ENCODE measurements at places on chromosomes 2 and 18. TPM values are rescaled to one million over a fixed set of nuclear protein-coding genes. Genes with fewer than 3 reads are reported as not detected.

The LRRC30 gene
- total RNA-seq: not detected

The VAMP5 gene
- total RNA-seq: 25.1 TPM

The CHCHD5 gene
- total RNA-seq: 25.7 TPM

The CHRNG gene
- total RNA-seq: not detected

The BUB1 gene
- 0.63 TPM for total RNA-seq

DNA sequence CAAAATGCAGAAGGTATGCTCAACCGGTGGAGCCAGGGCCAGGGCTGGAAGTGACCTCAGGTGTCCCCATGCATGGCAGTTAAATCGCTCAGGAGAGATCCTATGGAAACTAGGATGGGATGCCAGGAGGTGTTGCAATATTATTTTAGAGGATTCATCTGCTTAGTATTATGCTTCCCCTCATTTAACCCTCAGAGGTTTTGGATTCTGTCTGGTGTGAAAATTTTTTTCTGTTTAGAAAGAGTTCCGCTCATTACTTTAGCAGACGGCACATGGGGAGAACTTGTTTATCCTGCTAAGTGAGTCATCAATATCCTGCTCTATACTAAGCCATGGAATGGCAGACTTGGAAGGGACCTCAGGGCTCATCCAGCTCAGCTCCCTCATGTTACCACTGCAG lies 42.5 kb downstream of the TRIB2 start:
- H3K4me1 ChIP-seq: peaks cover 21% of the 10 kb centered on the region
- H3K27me3 ChIP-seq: no peaks in the 10 kb centered on the region
- no peak overlapping the region for H3K4me3 ChIP-seq
- H3K27ac ChIP-seq: no peak overlapping the region

DNA sequence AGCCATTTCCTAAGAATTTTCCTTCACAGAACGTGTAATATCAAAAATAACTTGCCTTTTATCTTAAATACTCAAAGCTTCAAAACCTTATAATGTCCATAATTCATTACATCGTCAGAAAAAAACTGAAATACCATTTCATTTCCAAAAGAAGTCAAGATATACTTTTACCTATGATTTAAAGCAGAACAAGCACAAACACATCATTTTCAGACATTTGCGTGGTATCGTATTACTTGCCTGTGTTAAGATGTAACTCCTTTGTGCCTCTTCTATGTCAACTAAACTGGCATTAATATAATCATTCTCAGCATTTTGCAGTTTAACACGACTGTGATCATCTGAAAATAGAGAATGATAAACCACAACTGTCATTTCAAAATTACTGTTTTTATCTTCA lies 47.5 kb downstream of the PTPN2 start:
- H3K27me3 ChIP-seq: no peaks in the 10 kb centered on the region
- H3K4me3 ChIP-seq: no peak overlapping the region
- peak overlapping the region; percentile 92 for H3K27ac ChIP-seq
- DNase-seq: no peak
- H3K36me3 ChIP-seq: peaks cover 39% of the 10 kb centered on the region
- peaks cover 5% of the 10 kb centered on the region for H3K4me1 ChIP-seq

DNA sequence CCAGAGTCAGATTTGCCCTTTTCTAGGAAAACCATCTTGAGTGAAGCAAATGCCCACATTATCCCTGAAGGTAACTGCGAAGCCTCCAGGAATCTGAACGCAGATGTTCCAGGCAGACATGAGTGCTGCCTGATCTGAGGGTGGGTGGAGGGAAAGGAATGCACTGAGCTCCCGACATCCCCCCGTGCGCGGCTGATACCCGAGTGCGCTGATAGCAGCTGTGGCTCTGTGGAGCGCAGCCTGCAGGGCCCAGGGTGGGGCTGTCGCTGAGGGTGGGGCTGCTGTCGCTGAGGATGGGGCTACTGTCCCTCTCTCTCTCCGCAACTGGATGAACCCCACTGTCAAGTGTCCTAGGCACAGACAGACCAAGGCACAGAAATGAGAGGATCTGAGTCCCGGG lies 82.4 kb downstream of the GFPT1 start:
- H3K36me3 ChIP-seq: no peaks in the 10 kb centered on the region
- no peak for DNase-seq
- H3K4me3 ChIP-seq: no peak overlapping the region
- H3K27ac ChIP-seq: no peak overlapping the region

GRCh38 chr18:41906528-41907146 lies 48.4 kb upstream of the PIK3C3 start:
- H3K4me1 ChIP-seq: no peaks in the 10 kb centered on the region
- H3K27ac ChIP-seq: no peak overlapping the region
- no peaks in the 10 kb centered on the region for H3K36me3 ChIP-seq
- no peaks in the 10 kb centered on the region for H3K27me3 ChIP-seq
- no peak overlapping the region for H3K4me3 ChIP-seq

DNA sequence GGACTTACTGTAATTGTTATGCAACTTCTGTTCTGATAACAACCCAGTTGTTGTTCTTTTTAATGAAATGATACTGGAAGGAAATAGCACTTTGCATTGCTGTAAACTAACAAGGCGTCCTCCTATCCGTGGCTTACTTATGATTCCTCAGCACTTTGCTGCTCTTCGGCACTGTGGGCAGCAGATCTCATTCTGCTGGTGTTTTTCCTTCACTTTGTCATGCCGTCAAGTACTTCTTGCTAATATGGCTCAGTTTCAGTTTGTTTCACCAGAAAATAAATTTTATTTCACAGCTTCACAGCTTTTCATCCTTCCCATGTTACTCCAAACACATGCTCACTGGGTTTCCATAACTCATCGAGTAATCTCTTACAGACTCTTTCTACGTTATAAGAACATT lies 289.3 kb downstream of the MEIS1 start:
- no peak overlapping the region for H3K4me3 ChIP-seq
- H3K27me3 ChIP-seq: no peaks in the 10 kb centered on the region
- DNase-seq: no peak
- H3K4me1 ChIP-seq: no peaks in the 10 kb centered on the region
- no peak overlapping the region for H3K27ac ChIP-seq

- H3K4me3 ChIP-seq: no peak overlapping the region
- no peak overlapping the region for H3K27ac ChIP-seq
- no peaks in the 10 kb centered on the region for H3K36me3 ChIP-seq
- DNase-seq: no peak
- H3K27me3 ChIP-seq: no peaks in the 10 kb centered on the region
Measured at GRCh38 chr2:55430211-55430975, 10.7 kb upstream of the CCDC88A start.

- DNase-seq: no peak
- H3K27ac ChIP-seq: no peak overlapping the region
- no peaks in the 10 kb centered on the region for H3K27me3 ChIP-seq
- H3K36me3 ChIP-seq: peaks cover 16% of the 10 kb centered on the region
Measured at GRCh38 chr18:74651327-74652128, 53.9 kb downstream of the ZNF407 start.

GRCh38 chr2:204453730-204454167 lies 91.5 kb upstream of the PARD3B start:
- peaks cover 8% of the 10 kb centered on the region for H3K4me1 ChIP-seq
- H3K27ac ChIP-seq: peak overlapping the region; percentile 83
- H3K36me3 ChIP-seq: no peaks in the 10 kb centered on the region
- H3K27me3 ChIP-seq: no peaks in the 10 kb centered on the region
- peak overlapping the region; percentile 5 for H3K4me3 ChIP-seq
- peak; percentile 34 for DNase-seq

DNA sequence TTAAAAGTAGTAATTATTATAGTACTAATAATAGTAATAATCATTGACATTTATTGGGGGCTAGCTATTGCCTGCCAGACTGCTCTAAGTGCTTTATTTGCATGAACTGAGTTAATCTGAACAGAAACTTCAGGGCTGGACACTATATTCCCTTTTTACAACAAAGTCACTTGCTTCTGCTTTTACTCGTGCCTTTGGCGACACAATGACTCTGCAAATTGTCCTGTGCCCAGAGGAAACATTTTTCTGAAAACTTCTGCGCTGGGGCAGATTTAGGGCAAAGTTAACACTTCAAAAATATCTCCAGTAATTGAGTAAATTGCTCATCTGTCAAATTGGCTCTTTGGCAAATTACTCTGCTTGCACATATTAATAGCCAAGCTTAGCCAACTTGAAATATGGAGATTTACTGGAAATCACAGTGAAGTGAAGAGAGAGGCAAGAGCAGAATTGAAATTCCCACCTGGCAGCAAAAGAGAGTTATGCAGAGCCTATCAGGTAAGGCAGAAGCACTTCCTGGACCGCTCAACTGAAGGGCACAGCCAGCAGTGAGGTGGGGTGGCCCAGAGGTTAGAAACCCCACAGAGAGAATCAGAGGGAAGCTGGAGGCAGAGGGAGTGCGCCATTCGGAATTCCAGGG lies 36.3 kb downstream of the BMP10 start:
- no peak overlapping the region for H3K4me3 ChIP-seq
- no peaks in the 10 kb centered on the region for H3K27me3 ChIP-seq
- H3K27ac ChIP-seq: no peak overlapping the region
- no peaks in the 10 kb centered on the region for H3K36me3 ChIP-seq
- peaks cover 32% of the 10 kb centered on the region for H3K4me1 ChIP-seq
- DNase-seq: no peak

DNA sequence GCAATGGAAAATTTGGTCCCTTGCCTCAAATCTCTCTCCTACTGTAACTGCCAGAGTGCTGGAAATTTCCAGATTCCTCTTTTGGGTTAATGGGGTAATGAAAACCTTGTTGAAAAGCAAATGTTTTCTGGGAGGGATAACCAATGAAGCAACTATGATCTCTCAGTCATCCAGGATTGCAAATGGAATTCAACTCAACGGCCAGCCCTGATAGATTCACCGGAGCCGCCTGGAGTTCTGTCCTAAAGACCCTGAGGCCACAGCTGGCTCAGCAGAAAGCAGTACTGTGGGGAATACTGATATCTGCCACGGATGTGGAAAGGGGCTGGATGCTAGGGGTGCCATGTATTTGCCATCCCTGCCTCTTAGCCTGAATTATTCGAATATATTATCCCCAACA lies 167.8 kb downstream of the NRP2 start:
- no peaks in the 10 kb centered on the region for H3K4me1 ChIP-seq
- no peak for DNase-seq
- H3K27ac ChIP-seq: no peak overlapping the region
- H3K27me3 ChIP-seq: no peaks in the 10 kb centered on the region

- H3K4me1 ChIP-seq: peaks cover 59% of the 10 kb centered on the region
- H3K4me3 ChIP-seq: no peak overlapping the region
- no peaks in the 10 kb centered on the region for H3K27me3 ChIP-seq
- no peak overlapping the region for H3K27ac ChIP-seq
Measured at GRCh38 chr2:217809736-217810135, 193.1 kb downstream of the TNS1 start.

DNA sequence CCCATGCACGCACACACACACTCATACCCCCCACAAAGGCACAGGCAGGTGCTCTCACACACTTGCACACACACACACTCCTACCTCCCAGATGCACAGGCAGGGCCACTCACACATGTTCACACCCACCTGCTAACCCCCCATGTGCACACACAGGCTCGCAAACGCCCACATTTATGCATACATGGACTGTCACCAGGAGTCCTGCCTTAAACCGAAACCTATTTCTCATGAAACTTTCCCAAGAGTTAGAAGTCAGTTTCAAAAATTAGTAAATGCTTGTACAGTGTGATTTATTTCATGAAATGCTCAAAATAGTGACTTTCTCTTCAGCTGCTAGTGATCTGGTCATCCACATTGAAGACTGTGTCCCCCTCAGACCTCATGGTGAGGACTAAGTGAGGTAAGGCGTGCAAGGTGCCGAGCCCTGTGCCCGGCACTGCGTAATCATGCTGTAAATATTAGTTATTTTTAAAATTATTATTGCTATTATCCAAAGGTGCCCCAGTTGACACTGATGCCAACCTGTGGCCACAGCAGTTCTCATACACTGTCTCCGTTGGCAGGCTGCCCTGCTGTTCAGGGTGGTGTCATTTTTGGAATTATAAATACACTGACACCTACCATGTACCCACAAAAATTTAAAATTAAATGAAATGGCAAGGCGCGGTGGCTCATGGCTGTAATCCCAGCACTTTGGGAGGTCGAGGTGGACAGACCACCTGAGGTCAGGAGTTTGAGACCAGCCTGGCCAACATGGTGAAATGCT lies 12.4 kb downstream of the CNNM4 start:
- no peak overlapping the region for H3K27ac ChIP-seq
- H3K36me3 ChIP-seq: no peaks in the 10 kb centered on the region
- no peak overlapping the region for H3K4me3 ChIP-seq
- no peaks in the 10 kb centered on the region for H3K27me3 ChIP-seq

- no peak overlapping the region for H3K27ac ChIP-seq
- no peaks in the 10 kb centered on the region for H3K36me3 ChIP-seq
- H3K4me3 ChIP-seq: no peak overlapping the region
- H3K27me3 ChIP-seq: no peaks in the 10 kb centered on the region
Measured at GRCh38 chr2:160465406-160465805, 28.2 kb downstream of the RBMS1 start.

- H3K36me3 ChIP-seq: no peaks in the 10 kb centered on the region
- DNase-seq: no peak
- H3K27ac ChIP-seq: no peak overlapping the region
- no peaks in the 10 kb centered on the region for H3K27me3 ChIP-seq
Measured at GRCh38 chr2:124999906-125000305, 974.8 kb downstream of the CNTNAP5 start.

DNA sequence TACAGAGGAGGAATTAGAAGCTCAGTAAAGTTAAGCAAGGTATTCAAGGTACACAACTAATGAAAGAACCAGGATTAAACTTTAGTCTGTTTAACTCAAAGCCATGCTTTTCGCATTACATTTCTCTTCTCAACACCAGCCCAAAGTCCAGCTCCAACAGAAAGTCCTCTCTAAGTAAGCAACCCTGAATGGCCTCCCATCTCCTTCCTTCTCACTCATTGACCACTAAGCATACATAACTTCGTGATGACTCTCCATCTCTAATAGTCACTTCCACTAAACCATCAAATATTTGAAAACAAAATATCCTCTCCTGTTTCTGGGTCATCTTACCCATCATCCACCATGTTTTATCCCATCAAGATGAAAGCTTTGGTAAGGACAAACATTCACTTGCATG lies 219.8 kb downstream of the RAD51AP2 start:
- no peaks in the 10 kb centered on the region for H3K36me3 ChIP-seq
- H3K4me1 ChIP-seq: no peaks in the 10 kb centered on the region
- DNase-seq: no peak
- no peak overlapping the region for H3K4me3 ChIP-seq
- no peak overlapping the region for H3K27ac ChIP-seq
- no peaks in the 10 kb centered on the region for H3K27me3 ChIP-seq

- no peak overlapping the region for H3K4me3 ChIP-seq
- no peaks in the 10 kb centered on the region for H3K36me3 ChIP-seq
- no peak for DNase-seq
- H3K27me3 ChIP-seq: no peaks in the 10 kb centered on the region
- H3K27ac ChIP-seq: no peak overlapping the region
Measured at GRCh38 chr2:236793023-236794011, 223.7 kb downstream of the ACKR3 start.
